ENCODE measurements at places on chromosomes 7 and 10.

GRCh38 chr10:47028466-47028865 lies 117.2 kb downstream of the PTPN20 start:
- H3K27ac ChIP-seq = no peak overlapping the region
- no peaks in the 10 kb centered on the region for H3K36me3 ChIP-seq
- peak; percentile 20 for DNase-seq
- H3K27me3 ChIP-seq = no peaks in the 10 kb centered on the region

DNA sequence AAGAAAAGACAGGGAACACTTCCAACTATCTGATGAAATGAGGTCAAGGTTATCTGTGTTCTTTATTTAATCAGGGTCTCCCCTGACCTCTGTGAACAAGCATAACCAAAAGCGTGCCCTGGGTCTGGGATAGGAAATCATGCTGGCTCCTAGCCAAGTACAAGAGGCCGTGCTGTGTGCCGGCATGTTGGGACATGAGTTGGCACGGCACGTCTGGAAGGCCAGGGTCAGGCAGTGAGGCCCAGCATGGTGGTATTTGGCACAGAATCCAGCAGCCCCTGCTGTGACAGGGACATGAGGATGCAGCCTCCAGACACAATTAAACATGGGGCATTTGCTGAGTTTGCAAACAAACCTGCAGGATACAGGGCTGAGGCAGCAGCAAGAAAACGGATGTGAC lies 320.4 kb downstream of the PLXNA4 start:
- no peaks in the 10 kb centered on the region for H3K4me1 ChIP-seq
- no peak overlapping the region for H3K27ac ChIP-seq
- no peaks in the 10 kb centered on the region for H3K27me3 ChIP-seq

DNA sequence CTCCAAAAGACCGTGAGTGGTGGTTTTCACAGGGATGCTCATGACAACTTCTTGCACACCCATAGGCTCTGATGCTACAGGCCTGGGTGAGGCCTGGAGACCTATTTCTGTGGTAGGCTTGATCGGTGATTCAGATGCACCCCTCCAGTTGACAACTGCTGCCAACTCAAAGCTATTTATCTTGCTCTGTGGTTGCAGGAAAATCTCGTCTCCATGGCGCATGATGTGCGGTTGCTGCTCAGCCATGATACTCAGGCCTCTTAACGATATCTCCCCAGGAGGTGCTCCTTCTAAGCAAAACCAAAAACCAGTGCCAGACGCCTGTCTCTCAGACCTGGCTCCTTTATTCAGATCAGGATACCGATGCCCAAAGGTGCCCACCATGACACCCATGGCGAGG lies 31.4 kb downstream of the C10orf90 start:
- H3K4me1 ChIP-seq = no peaks in the 10 kb centered on the region
- no peak overlapping the region for H3K4me3 ChIP-seq

DNA sequence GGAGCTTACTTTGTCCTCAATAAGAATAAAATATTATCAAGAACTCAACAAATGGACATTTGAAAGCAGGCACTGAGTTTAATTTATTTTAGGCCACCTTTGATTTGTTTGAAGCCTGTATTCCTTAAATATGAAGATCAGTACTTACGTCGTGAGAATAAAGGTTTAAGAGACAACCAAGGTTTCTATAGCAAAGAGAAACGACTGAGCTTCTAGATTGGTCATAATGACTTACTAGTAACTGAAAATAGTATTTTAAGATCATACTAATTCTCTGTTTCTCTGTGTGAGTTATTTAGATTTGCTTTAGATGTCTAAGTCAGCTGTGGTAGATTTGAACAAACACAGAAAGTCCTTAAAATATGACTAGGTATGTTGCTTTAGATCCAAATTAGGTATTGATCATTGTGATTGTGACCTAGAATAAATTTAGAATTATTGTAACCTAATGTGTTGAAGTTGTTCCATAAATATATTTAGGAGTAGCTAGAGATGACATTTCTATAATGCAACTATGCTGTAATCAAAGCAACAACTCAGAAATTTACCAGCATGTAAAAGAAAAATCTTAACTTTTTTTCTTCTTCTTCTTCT lies 2.4 kb upstream of the GLCCI1 start:
- no peak overlapping the region for H3K27ac ChIP-seq
- no peak overlapping the region for H3K4me3 ChIP-seq

- no peaks in the 10 kb centered on the region for H3K36me3 ChIP-seq
- peaks cover 12% of the 10 kb centered on the region for H3K4me1 ChIP-seq
- H3K27ac ChIP-seq = peak overlapping the region; percentile 89
- no peak for DNase-seq
- no peaks in the 10 kb centered on the region for H3K27me3 ChIP-seq
Measured at GRCh38 chr10:95350219-95350829, 59.5 kb upstream of the PDLIM1 start.

DNA sequence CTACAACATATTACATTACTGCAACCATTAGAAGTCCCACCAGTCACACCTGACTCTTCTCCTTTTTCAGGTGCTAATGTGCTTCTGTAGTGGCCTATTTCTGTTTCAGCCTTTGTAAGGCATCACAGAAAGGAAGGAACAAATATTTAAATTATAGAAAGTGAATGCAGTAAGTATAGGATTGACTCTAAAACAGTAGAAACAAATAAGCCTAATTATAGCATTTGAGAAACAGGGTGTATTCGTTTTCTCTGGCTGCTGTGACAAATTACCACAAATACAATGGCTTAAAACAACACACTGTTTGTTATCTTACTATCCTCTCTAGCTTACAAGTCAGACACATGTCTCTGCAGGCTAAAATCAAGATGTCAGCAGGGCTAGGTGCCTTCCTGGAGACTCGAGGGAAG lies 69.4 kb downstream of the CCSER2 start:
- H3K4me3 ChIP-seq = no peak overlapping the region
- peaks cover 2% of the 10 kb centered on the region for H3K4me1 ChIP-seq
- H3K27me3 ChIP-seq = no peaks in the 10 kb centered on the region
- DNase-seq = no peak
- no peaks in the 10 kb centered on the region for H3K36me3 ChIP-seq

DNA sequence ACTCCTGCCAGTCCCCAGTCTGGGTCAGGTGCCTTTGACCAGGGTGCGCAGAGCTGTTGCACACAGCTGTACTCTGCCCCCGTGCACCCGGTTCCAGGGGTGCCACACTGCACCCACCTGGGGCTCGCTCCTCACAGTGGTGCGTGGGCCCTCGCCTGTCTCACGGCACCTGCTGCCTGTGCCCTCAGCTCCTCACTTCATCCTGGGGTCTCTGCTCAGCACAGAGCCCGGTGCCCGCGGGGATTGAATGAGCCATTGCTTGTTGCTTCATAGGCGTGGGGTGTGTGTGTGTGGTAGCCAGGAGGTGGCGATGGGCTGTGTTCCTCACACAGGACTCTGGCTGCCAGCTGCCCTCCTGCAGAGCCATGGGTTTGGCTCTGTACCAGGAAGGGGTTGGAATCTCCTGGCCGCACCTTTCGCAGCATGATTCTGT lies 18.5 kb downstream of the EIF3B start:
- no peaks in the 10 kb centered on the region for H3K27me3 ChIP-seq
- no peak overlapping the region for H3K4me3 ChIP-seq
- H3K27ac ChIP-seq = no peak overlapping the region
- peaks cover 12% of the 10 kb centered on the region for H3K4me1 ChIP-seq

- DNase-seq = no peak
- H3K36me3 ChIP-seq = no peaks in the 10 kb centered on the region
- no peaks in the 10 kb centered on the region for H3K4me1 ChIP-seq
- H3K4me3 ChIP-seq = no peak overlapping the region
- no peaks in the 10 kb centered on the region for H3K27me3 ChIP-seq
Measured at GRCh38 chr10:87734987-87735827, 75.5 kb downstream of the PAPSS2 start.

DNA sequence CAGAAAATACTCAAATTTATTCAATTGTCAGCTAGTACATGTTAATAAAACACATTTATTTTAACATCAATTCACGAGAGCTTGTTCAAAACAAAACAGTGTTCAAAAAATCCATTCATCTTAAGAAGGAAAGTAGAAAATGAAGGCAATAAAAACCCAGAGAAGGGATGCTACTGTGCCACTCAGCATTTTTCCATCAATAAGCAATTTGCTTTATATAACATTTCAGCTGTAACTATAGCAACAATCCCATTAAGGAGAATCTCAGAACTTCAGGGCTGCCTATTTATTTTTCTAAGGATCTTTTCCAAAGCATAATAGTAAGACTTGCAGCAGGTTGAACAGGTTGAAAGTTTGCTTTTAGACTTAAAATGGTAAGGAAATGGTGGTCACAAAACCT lies 190.5 kb downstream of the PCLO start:
- H3K27ac ChIP-seq = no peak overlapping the region
- no peak overlapping the region for H3K4me3 ChIP-seq
- no peaks in the 10 kb centered on the region for H3K36me3 ChIP-seq
- H3K4me1 ChIP-seq = no peaks in the 10 kb centered on the region
- no peaks in the 10 kb centered on the region for H3K27me3 ChIP-seq
- no peak for DNase-seq

- no peaks in the 10 kb centered on the region for H3K4me1 ChIP-seq
- H3K27me3 ChIP-seq = no peaks in the 10 kb centered on the region
- DNase-seq = no peak
- H3K36me3 ChIP-seq = no peaks in the 10 kb centered on the region
Measured at GRCh38 chr7:11319491-11320274, 346.0 kb downstream of the PHF14 start.

- no peaks in the 10 kb centered on the region for H3K36me3 ChIP-seq
- no peak for DNase-seq
- H3K4me3 ChIP-seq = no peak overlapping the region
- no peak overlapping the region for H3K27ac ChIP-seq
- H3K4me1 ChIP-seq = no peaks in the 10 kb centered on the region
Measured at GRCh38 chr7:96417784-96418183, 95.9 kb upstream of the SLC25A13 start.

DNA sequence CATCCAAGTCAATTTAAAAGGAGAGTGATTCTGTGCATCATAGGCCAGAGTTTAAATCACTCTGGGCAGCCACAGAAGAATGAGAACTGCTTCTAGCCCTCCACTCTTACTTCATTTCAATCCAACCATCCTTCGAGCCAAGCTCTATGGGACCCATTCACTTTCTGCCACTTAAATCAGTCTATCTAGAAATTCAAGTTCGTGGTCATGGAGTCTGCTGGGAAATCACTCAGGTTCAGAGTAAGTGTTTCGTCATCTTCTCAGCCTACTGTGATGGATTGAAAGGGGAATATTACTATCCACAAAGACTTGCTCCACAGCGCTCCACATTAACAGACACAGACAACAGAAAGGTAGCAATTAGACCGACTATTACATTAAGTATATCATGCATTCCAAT lies 4.6 kb downstream of the DCLRE1C start:
- no peaks in the 10 kb centered on the region for H3K4me1 ChIP-seq
- DNase-seq = no peak
- no peak overlapping the region for H3K27ac ChIP-seq
- H3K27me3 ChIP-seq = no peaks in the 10 kb centered on the region

- no peaks in the 10 kb centered on the region for H3K27me3 ChIP-seq
- no peak overlapping the region for H3K4me3 ChIP-seq
- H3K36me3 ChIP-seq = no peaks in the 10 kb centered on the region
- no peaks in the 10 kb centered on the region for H3K4me1 ChIP-seq
Measured at GRCh38 chr7:120941856-120942255, 8.7 kb upstream of the ING3 start.

- H3K27me3 ChIP-seq = no peaks in the 10 kb centered on the region
- no peaks in the 10 kb centered on the region for H3K4me1 ChIP-seq
- H3K36me3 ChIP-seq = no peaks in the 10 kb centered on the region
- no peak overlapping the region for H3K27ac ChIP-seq
- no peak for DNase-seq
Measured at GRCh38 chr7:47596502-47597202, 14.7 kb upstream of the TNS3 start.

All from breast epithelium (tissue), 4 donors.